Esophagus muscularis mucosa (tissue), 4 donors: ENCODE measurements at places on chromosomes 11 and 22. TPM values are rescaled to one million over a fixed set of nuclear protein-coding genes. Genes with fewer than 3 reads are reported as not detected.
A peak's percentile ranks its signal among the peaks of the same experiment; 100 is the strongest.

Gene RIMBP3C
- not detected for total RNA-seq

GRCh38 chr11:15309296-15309695 lies 194.6 kb downstream of the INSC start:
- no peak overlapping the region for H3K4me3 ChIP-seq
- H3K27me3 ChIP-seq: no peaks in the 10 kb centered on the region
- H3K36me3 ChIP-seq: no peaks in the 10 kb centered on the region
- no peak for DNase-seq
- H3K4me1 ChIP-seq: no peaks in the 10 kb centered on the region

- H3K27me3 ChIP-seq: no peaks in the 10 kb centered on the region
- H3K36me3 ChIP-seq: no peaks in the 10 kb centered on the region
- DNase-seq: no peak
- peaks cover 33% of the 10 kb centered on the region for H3K4me1 ChIP-seq
- no peak overlapping the region for H3K27ac ChIP-seq
Measured at GRCh38 chr11:128745311-128746136, 51.7 kb downstream of the FLI1 start.

Gene THYN1
- total RNA-seq: 59.6 TPM

Gene DGCR6
- total RNA-seq: 5.5 TPM

Gene TYR
- not detected for total RNA-seq

Gene GAL3ST1
- total RNA-seq: 3.2 TPM

DNA sequence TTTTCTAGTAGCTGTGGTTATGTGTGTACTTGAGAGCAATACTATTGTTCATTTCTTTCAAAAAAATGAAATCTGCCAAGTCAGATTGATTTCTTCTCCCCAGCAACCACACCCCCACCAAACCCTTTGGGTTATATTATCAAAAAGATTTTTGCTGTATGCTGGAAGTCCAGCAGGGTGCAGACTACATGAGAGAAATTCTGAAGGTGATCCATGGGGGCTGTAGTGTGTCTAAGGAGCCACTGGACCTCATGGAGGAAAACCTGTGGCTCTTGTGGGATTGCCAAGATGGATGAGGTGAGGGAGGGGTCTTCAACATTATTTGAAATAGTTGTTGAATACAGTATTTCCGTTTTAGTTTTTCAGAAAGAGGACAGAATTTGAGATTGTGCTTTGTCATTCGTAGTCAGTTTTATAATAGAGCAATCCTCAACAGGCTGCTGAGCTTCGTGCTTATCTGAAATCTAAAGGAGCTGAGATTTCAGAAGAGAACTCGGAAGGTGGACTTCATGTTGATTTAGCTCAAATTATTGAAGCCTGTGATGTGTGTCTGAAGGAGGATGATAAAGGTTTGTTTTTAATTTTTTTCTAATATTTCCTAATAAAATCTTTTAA lies 3.1 kb downstream of the EIF3M start:
- H3K27me3 ChIP-seq: no peaks in the 10 kb centered on the region
- H3K4me1 ChIP-seq: peaks cover 24% of the 10 kb centered on the region
- H3K36me3 ChIP-seq: peaks cover 33% of the 10 kb centered on the region
- DNase-seq: no peak
- H3K4me3 ChIP-seq: no peak overlapping the region
- no peak overlapping the region for H3K27ac ChIP-seq

DNA sequence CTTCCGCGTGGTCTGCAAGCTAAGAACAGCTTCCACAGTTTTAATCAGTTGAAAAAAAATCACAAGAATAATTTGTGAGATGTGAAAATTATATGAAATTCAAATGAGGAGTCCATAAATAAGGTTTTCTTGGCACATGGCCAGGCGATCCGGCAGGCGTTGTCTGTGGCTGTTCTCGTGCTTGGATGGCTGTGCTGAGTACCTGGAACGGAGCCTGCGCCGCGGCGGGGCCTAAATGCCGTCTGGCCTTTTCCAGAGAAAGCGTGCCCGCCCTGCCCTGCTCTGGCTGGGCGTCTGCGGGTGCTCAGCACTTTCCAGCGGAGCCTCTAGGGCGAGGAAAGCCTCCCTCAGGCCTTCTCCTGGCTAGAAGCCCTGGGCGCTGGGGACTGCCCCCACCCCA lies 41.8 kb downstream of the OSBPL5 start:
- no peaks in the 10 kb centered on the region for H3K27me3 ChIP-seq
- peaks cover 19% of the 10 kb centered on the region for H3K36me3 ChIP-seq
- peak overlapping the region; percentile 78 for H3K27ac ChIP-seq
- H3K4me1 ChIP-seq: peaks cover 56% of the 10 kb centered on the region
- no peak overlapping the region for H3K4me3 ChIP-seq

Gene RCOR2
- 0.45 TPM for total RNA-seq

Gene PGGHG
- total RNA-seq: 23.7 TPM
